ENCODE measurements at places on chromosomes 4 and X.

DNA sequence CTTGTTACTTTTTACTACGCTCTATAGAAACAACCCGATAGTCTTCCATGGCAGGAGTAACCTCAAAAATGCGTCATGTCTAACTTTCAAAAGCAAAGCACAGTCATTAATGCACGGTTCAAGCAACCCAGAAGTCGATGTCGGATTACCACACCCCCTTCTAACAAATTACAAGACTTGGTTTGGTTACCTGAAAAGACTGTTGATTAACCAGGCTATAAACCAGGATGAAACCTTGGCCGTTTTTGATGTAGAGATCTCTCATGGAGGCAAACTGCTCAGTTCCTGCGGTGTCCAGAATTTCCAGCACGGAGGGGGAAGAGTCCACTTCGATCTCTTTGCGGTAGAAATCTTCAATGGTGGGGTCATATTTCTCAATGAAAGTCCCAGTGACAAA is 2.4 kb downstream of the RAP2C start:
- no peak for DNase-seq

DNA sequence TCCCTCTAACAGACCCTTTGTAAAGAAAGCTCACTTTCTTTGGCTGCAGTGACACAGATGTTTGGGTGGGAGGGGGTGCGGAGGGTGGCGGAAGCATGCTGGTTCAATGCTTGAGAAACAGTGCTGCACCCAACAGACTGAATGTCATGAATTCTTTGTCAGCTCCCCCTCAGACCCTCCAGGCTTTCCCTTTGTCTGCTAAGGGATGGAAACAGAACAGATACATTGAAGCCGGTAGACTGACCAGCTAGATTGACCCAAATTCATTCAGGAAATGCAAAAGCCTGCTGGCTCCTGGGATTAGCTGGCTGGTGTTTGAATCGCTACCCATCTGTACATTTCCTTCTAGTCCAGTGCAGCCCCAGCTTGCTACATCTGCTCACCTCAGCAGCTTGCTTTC is 90.8 kb upstream of the PAK3 start:
- DNase-seq, result no peak

DNA sequence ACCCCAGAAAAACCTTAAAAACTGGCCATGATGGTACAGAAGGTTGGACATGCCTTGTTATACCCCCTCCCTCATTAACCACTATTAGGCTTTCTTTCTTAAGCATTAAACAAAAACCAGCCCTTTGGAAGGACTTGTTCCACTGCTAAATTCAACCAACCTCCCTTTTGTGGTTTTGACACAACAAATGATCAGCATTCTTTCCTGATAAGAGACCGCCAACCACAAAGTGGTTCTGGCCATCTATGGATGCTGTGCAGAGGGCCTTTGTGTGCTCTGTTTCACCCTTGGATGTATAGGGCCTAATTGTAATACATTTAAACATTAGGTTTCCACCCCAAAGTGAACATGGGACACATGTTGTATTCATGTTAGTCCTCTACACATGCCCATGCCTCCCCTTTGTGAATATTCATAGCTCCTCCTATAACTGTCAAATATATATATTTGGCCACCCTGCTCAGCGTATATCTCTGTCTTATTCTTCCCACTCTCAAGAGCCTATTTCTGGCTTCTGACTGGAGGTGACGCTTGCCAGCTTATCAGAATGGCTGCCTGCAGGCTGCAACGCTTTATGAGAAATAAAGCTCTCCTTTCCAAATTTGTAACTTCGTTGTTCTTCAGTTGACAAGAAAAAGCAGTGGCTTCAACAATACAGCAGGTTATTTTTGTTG is 126.6 kb downstream of the NPNT start:
- no peak for DNase-seq

GRCh38 chrX:149230689-149231088 is 274.4 kb downstream of the IDS start:
- no peak for DNase-seq

DNA sequence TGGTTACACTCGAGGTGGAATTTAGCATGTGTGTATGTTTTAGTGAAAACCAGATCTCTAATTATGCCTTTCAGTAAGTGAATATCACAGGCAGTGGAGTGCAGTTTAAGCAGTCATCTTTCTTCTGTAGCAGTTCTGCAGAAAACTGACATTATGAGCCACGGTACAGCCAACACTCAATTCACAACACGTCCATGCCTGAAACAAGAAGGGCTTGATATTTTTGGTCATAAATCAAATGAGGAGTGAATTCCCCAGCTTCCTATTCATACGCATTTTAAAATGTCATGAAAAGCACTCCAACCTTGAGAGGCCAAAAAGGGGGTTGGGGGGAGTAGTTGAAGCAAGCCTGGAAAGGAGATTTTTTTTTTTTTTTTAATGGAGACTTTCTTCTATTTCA is 316.7 kb downstream of the ARHGAP10 start:
- no peak for DNase-seq

- DNase-seq, result no peak
These were observed 579 bp downstream of the IL3RA start for GRCh38 chrX:1336948-1337779.

DNA sequence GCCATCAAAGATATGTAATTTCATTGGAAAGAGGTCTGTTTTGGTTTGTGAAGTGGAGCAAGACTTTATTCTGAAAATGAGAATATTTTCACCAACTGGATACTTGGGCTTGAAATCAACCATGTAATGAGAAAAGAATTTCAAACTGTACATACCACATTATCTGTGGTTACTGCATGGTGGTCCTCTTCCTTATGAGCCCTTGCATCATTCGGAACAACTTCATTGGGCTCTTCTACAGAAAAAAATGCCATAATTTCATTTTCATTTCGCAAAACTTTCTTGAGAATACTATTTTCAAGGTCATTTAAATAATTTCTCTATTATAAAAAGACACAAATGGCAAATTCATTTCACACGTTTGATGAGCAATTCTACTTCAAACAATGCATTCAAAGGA is 148.6 kb upstream of the RPS6KA6 start:
- DNase-seq, result no peak

DNA sequence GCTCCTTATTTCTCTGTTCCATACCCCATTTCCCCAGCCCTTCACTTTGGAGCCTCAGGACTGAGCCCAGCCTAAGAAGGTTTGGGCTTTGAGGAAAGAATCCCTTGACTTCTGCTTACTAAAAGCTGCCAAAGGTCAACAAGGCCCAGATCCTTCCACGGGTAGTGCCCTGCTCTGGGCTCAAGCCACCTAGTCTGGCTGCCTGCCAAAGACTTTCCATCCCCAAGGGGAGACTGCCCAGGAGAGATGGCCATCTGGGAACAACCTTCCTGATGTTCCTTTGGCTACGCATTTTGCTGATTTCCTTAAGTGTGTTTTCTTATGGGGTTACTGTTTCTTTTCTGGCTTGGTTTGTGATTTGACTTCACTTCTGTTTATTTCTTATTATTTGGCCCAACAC is 49.8 kb upstream of the NDP start:
- DNase-seq, result no peak

- peak; percentile 1 for DNase-seq
These were observed 92.8 kb upstream of the CCDC160 start for GRCh38 chrX:134144231-134144630.

DNA sequence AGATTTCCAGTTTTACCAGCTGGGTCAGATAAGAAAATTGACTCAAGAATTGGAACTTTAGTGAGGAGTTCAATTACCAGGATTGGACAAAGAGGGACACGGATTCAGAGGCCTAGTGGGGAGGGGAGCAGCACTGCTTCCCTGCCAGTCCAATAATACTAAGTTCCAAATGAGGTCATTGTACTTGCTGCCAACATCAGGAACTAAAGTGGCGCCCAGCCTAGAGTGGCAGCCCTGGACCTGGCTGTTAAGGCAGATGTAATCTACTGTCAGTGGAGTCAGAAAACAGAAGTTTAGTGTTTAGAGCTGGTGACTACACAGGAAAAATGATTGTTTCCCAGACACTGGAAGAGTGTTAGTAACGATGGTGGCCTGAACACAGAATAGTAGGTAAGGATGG is 42.7 kb upstream of the RAPGEF2 start:
- no peak for DNase-seq

- no peak for DNase-seq
These were observed 1353.4 kb downstream of the PCDH7 start for GRCh38 chr4:32073542-32073941.

GRCh38 chr4:83890816-83891215 is 354.9 kb downstream of the GPAT3 start:
- DNase-seq, result no peak

GRCh38 chr4:26732356-26732755 is 128.3 kb upstream of the STIM2 start:
- DNase-seq, result no peak

DNA sequence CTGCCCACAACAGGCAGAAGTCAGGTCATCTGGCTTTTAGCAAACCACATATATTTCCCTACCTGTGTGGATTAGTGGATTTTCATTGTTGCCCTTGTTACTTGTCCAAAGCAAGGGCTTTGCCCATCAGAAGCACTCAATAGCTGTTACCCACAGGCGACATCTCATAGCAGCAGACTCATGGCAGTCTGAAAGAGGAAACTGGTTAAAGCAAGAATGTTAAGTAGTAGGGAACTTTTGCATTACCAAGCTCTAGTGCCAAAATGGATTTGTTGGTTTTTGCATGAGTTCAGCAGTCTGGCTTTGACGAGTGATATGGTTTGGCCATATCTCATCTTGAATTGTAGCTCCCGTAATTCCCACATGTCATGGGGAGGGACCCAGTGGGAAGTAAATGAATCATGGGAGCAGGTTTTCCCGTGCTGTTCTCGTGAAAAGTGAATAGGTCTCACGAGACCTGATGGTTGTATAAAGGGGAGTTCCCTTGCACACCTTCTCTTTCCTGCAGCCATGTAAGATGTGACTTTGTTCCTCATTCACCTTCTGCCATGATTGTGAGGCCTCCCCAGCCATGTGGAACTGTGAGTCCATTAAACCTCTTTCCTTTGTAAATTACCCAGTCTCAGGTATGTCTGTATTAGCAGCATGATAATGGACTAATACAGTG is 107.9 kb downstream of the GPR143 start:
- DNase-seq, result no peak

DNA sequence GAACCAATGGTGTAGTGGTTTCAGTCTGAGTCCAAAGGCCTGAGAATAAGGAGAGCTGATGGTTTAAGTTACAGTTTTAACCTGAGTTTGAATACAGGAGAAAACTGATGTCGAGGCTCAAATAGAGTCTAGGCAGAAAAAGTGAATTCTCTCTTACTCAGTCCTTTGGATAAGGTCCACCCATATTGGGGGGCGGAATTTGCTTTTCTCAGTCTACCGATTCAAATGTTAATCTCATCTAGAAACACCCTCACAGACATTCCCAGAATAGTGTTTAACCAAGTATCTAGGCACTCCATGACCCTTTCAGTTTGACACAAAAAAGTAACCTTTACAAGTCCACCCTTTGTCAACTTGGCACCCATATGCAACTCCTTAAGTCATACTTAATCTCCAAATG is 216.0 kb downstream of the GRID2 start:
- DNase-seq, result no peak

GRCh38 chr4:103928370-103928769 is 208.6 kb upstream of the TACR3 start:
- DNase-seq, result no peak

GRCh38 chrX:8190341-8190830 is 19.3 kb upstream of the VCX2 start:
- DNase-seq, result no peak

Measured in NCI-H460 (cell line).